ENCODE measurements at places on chromosomes 5 and 9.

DNA sequence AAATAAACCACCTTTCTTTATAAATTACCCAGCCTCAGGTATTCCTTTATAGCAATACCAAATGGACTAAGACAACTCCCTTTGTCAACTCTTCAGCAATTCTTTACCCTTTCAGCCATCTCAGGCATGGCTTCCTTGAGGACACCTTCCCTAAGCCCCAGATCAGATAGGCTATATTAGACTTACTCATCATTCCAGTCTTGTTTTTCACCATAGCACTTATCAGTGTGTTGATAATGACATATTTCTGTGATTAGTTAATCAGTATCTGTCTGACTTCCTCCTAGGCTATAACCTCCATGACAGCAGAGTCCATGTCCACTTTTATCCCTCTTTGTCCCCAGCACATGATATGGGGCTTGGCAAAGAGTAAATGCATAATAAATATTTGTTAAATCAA lies 238.1 kb downstream of the ACTL7B start:
- DNase-seq: no peak

GRCh38 chr5:56523790-56524575 lies 290.9 kb upstream of the ANKRD55 start:
- DNase-seq: no peak

- no peak for DNase-seq
Observed at GRCh38 chr5:53480416-53481158, at the start of gene FST. Gene FST, plus strand, starts transcription at chr5:53480629. Its CDS starts 163 bp downstream, at chr5:53480792.

DNA sequence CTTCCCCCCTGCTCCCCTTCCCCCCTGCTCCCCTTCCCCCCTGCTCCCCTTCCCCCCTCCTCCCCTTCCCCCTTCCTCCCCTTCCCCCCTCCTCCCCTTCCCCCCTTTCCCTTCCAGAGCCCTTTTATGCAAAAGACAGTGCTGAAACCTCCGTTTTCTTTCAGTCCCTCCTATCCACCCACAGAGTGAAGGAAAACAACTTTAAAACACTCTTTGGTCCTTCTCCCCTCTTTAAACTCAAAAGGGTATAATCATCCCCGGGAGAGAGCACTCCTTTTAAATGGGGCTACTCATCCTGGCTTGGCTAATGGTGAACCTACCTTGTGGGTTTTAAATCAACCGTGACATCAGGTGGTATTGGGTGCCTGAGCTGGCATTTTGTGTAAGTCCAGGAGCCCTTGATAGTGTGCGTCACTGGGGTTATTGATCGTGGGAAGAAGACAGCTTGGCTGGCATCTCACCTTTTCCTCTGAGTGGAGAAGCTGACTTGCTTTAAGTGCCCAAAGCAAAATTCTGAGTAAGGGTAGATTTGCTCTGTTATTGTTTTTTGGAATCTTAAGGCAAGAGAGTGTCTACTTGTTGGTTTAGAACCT lies 2.7 kb downstream of the LARP1 start:
- DNase-seq: peak; percentile 56

DNA sequence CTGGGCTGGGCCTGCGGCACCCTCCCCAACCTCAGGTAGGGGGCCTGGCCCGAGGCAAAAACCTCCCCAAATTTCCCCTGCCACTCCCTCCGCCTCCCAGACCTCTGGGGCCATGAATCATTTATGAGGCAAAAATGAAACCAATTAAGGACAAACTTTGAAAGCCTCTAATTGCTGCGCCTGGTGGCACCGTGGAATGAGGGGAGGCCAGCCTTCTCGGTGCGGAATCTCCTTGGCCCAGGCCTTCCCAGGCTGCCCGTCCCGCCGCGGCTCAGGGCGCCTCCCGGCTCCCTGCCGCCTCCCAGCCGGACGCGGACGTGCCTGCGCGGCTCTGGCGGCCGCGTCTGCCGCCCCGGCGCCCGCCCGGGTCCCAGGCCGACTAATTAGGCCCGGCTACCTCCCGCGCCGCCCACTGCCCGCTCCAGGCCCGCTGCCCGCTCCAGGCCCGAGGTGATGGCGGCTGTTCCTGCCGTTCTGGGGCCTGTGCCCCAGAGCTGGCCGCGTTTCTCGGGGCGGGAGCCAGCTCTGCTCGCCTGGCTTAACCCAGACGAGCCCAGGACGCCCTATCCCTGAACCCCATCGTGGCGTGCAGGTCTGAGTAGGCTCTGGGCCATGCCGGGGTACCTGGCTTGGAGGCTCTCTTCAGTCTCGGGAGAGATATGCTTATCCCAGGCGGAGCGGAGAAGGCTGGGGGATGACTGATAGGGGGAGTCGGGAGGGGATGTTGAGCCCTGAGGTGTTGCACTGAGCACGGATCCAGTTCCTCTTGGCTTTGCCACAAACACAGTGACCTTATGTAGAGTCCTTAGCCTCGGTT lies 20.1 kb downstream of the CXXC5 start:
- no peak for DNase-seq

- no peak for DNase-seq
Observed at GRCh38 chr5:81778642-81779041, 27.7 kb upstream of the SSBP2 start.

DNA sequence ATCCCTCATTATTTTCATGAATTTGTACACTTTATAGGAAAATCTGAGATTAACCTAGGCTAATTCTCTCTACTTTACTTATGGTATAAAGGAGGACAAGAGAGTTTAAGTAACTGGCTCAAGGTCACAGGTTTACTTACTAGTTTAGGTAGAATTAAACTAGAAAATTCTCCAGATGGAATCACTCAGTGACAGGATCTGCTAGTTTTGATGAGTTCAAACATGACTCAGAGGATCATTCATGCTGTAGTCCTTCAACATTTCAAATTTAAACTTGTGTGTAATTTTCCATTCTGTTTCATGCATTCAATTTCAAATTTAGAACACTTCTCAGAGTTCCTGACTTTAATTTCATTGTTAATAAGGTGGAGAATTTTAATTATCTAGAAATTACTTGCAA lies 485.7 kb upstream of the TUSC1 start:
- DNase-seq: no peak

DNA sequence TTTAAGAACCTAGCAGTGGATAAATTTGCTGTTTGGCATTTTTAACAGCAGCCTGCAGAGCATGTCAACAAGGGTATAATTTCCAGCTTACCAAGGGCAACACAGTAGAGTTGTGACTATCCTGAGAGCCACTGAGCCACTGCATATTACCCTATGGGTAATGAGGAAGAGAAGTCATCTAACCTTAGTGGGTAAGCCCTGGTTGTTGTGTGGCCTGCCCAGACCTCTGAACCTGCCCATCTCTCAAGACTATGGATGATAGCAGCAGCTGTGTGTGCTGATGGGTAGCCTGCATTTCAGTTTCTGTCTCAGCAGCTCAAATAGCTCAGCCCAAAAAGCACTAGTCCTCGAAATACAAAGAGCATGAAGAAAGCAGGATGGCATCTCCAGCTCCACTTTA lies 56.1 kb upstream of the PIP5K1B start:
- no peak for DNase-seq

GRCh38 chr9:89621031-89621430 lies 16.2 kb downstream of the GADD45G start:
- DNase-seq: no peak

GRCh38 chr9:126856326-126856877 lies 4.0 kb upstream of the ZBTB34 start:
- no peak for DNase-seq

DNA sequence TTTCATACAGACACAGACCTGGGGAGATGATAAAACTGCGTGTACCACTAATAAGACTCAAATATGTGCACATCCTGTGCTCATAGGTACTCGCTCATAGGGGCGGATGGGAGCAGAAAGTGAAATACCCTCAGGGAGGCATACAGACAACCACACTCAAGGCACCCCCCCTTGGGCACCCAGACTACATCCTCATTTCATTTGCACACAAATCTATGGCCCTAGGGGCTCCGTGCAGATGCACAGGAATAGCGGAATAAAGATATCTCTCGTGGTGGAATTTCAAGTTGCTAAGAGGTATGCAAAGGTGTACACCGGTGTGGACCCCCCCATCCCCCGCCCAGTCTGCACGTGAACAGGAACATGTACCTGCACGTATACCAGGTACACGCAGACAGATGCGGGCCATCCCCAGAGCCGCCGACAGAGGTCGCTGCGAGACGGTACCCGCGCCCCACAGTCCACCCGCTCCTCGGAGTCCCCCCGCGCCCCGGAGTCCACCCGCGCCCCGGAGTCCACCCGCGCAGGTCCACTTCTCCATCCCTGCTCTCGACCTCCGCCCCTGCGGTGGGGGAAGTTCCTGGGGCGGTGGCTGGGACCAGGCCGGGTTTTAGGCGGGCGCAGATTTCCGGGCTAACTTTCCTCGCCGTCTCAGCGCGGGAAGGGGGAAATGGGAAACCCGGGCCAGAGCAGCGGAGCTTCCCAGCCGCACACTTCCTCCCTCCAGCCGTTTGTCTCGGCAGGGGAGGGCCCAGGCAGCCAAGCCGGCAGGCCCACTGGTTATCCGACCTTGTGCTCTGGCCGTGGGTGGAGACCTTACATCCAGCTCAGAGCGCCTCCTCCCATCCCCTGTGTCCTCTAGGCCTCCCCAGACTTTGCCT lies 1.0 kb upstream of the IL12B start:
- DNase-seq: peak; percentile 53

DNA sequence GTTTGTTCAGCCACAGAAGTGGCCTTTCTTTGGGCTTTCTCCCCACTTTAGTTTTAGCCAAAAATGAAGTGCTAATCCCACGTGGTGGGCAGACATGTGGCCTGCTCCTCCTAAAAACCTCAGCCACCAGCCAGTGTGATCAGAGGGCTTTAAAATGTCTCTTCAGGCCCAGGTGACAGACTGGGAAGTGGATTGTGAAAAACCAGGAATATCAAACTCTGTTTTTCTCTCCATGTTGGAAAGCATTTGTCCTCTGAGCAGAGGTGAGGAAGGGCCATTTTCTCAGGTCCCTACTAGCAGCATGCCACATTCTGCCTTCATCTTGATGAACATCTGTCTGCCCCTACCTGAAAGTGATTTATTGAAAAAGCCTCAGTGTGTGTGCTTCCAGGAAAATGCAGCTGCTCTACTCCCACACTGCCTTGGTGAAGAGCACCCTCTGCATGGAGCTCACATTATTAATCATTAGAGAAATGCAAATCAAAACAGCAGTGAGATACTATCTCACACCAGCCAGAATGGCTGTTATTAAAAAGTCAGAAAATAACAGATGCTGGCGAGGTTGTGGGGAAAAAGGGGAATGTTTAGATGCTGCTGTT lies 181.2 kb upstream of the DMAC1 start:
- DNase-seq: no peak

DNA sequence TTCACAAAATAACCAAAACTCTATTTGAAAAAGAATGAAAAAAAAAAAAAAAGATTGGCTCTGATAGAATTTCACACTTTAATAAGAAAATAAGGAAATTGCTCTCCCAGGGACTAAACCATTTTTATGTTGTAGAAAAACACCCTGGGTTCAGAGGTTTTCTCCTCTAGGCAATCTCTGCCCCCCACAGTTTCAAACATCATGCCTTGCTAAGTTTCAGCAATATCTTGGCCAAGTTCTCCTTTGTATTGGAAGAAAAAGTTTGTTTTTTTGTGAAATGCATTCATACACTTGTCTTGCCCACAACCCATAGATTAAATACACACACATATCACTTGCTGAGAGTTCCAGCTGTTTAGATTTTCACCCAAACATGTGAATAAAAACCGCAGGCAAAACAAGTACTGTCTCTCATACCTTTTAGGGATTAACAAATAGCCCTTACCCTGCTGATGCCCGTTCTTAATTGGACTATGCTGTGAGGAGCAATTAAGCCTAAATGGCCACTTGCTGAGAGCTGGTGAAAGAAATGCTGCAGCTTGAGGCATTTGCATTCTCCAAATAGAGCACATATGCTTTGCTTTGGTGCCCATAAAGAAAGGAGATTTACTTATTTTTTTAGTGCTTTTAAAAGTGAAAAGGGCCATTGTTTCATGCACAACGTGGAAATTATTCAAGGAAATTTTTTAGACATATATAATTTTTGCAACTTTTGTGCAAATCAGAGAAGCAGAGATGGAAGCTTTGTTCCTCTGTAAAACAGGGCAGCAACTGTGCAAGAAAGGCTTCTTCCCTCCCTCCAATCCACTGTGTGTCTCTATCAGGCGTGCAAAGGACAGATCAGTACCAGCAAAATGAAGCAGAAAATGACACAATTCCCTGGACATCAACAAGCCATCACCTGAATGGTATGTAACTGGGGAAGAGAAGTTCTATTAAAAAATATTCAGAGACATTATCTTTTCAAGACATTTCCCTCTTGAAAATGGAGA lies 262.4 kb upstream of the KIF2A start:
- no peak for DNase-seq

GRCh38 chr9:76784881-76785280 lies 20.6 kb downstream of the PCA3 start:
- no peak for DNase-seq

- no peak for DNase-seq
Observed at GRCh38 chr5:148043705-148044104, 20.1 kb upstream of the SPINK5 start.

DNA sequence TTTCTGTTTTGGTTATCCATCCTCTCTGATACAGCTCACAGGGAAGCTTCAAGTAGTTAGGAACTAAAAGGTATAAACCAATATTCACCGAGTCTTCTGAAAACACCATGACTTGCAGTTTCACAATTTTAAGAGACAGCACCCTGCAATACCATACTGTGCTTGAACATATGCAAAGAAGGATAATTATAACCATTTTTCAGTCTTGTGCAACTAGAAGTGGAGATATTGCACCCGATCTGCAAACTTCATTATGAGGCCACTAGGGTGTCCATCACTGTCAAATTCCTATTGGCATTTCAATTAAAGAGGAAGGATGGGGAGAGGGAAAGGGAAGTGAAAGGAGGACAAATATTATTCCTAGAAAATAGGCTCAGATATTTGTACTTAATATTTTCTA lies 32.4 kb upstream of the CEP120 start:
- no peak for DNase-seq

DNA sequence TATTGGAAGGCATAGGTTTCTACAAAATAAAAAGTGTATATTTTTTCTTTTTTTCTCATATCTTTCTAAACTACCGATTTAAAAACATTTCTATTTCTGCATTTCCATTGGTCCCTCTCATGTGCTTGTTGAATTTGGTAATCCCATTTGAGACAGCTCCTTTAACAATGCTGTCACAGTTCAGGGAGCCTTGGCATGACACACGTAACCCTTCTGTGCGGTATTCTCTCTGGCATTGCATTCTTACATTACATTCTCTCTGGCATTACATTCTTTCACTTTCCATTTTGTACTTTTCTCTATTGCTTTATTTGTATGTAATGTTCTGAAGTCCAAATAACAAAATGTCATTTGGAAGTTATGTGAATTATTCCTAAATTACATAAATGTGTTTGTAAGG lies 150.7 kb upstream of the RASGRF2 start:
- DNase-seq: no peak
